HEK293T (cell line): ENCODE measurements at places on chromosomes 6 and 20.

DNA sequence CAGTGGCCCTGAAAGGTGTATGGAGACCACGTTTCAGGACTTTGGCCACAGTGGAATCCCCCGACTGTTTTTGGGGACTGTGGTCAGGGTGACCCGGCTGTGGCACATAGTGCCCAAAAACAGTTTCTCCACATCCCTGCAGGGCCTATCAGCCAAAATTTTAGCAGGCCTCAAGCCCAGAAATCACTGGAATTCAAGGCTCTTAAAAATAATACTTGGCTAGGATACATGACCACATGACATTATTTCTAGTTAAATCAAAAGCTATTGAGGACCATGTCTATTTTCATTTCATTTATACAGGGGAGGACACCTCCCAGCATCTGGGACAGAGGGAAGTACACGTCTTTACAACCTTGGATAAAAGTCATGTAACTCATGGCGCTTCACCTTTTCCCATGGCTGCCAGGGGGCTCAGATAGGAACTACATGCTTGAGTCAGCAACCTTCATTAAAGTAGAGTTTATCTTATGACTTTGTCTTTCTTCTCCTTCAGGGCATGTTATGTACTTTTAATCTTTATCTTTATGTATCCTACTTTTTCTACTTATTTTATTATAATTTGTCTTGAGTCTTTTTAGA lies 70.8 kb upstream of the CD93 start:
- no peak for DNase-seq

DNA sequence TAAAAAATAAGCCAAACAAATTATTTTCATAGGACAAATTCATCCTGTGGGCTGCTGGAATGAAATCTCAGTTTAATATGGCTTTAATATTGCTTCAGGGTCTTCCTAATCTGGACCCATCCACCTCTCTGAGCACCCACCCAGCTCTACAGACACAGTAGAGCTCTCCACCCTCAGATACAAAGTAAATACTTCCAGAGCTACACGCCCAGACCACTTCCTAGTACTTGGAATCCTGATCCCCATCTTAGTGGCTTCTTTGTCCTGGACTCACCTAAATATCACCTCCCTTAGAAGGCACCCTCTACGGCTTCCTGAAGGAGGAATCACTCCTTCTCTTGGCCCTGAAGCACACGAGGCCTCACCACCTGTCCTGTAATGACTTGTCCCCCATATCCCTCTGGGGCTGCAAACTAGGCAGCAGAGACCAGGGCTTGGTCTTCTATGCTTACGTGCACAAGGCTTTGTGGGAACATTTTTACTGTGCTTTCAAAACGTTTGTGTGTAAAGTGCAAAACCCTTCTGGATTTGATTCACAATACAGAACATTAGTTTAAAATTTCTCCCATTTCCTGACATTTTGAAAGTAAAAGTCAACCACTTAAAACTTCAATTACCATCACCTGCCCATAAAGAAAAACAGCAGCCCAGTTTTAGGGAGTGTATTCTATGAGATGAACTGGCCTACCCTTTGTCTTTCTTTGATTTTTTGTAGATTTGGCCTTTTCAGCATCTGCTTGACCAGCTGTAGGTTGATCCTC lies 2.4 kb downstream of the CTCFL start:
- DNase-seq, result no peak

GRCh38 chr6:142927271-142927580 lies 17.8 kb downstream of the HIVEP2 start:
- DNase-seq, result no peak

DNA sequence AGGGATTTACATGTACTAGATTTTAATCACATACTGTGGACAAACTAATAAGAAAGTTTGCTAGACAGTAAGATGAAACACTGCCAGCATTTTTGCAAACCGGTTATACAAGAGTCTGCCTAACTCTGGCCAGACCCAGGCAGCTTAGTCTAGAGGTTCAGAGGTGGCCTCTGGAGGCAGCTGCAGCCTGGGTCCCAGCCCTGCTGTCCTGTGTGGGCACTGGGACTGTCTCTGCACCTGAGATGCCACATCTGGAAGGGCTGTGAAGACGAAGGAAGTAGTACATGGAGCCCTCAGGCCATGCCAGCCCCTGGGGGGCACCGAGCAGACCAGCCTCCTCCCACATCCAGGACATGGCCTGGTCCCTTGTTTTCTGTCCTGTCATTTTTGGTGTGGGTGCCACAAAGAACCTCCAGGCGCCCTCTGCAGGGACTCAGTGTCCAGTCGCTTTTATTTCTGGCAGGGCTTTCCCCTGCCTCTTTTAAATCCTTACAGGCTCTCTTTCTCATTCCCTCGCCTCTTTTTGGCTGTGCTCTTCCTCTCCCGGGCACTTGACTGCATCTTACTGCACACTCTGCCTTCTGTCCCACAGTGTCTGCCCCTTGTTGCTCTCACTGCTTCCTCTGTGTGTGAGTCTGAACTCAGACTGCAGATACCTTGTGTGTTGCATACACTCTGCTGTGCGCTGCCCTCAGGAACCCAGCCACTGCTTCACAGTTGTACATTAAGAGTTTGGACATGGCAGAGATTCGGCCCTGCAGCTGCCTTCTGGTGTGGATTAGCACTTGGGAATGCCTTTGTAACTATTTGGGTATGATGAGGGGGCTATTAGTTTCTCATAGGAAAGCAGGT lies 216.7 kb downstream of the ZDHHC14 start:
- DNase-seq, result no peak

- DNase-seq, result no peak
Measured at GRCh38 chr6:157144859-157145568, 178.3 kb downstream of the TMEM242 start.

DNA sequence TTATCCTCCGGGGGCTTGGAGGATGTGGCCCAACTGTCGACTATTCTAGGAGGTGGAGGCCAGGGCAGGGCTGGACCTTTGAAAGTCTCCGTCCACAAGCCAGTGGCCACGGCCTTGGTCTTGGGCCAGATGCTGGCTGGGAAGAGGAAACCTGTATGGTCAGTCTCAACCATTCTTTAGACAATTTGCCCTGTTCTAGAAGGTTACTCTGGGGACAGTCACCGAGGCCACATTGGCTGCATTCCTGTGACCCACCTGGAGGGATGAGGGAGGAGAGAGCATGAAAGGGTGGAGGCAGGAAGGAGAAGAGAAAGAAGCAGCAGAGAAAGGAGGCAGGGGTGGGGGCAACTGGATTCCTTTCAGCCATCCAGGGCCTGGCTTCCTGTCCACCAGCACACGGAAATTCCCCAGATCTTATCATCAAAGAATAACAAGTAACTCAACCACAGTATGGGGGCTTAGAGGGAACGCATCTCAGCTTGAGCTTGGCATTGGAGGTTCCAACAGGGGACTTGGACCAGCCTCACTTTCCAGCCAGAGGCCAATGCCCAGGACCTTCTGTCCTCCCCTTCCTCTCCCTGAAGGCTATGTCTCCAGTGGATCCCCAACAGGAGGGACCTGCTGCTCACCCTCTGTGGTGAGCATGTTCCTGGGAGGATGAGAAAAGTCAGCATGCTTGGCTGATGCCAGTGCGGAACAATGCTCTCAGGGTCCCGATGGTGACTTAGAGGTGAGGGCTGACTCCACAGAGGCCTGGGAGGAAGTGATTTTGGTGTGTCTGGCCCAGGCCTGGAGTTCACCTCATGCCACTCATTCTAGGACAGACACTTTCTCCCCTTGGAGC lies 30.4 kb downstream of the TGM2 start:
- no peak for DNase-seq

DNA sequence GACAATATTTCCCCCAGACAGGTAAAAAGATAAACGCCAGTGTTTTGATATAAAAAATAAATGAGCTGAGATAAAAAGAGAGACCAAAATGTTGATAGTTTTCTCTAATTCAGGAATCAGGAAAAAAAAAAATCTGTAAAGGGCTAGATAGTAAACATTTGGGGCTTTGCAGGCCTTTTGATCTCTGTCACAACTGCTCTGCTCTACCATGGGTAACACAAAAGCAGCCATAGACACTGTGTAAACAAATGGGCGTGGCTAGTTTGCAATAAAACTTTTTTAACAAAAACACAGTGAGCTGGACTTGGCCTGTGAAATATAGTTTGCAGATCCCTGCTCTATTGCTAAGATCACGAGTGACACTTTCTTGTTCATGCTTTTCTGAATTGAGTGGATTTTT lies 219.1 kb upstream of the STXBP5 start:
- peak; percentile 40 for DNase-seq

DNA sequence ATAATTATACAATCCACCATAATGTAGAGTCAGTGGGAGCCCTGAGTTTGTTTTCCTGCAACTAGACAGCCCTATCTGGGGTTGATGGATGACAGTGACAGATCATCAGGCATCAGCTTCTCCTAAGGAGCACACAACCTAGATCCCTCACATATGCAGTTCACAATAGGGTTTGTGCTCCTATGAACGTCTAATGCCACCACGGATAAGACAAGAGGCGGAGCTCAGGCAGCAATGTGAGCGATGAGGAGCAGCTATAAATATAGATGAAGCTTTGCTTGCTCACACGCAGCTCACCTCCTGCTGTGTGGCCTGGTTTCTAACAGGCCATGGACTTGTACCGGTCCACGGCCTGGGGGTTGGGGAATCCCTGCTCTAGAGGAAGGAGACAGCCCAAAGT lies 25.9 kb downstream of the EDEM2 start:
- no peak for DNase-seq

DNA sequence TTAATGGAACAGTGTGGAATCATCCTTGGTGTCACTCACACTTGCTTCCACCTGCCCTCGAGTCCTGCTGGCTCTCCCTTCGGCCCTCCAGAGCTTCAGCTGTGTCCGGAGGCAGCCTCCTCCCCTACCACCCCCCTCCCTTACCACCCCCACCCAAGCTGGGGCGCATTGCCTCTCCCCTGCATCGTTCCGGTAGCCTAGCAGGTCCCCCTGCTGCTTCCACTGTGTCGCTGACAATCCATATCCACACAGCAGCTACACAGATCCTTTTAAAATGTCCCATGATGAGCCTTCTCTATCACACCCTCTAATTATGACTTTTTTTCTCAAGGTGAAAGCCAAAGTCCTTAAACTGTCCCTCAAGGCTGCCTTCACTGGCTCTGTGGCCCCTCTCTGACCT lies 117.6 kb downstream of the TIAM2 start:
- DNase-seq, result no peak

DNA sequence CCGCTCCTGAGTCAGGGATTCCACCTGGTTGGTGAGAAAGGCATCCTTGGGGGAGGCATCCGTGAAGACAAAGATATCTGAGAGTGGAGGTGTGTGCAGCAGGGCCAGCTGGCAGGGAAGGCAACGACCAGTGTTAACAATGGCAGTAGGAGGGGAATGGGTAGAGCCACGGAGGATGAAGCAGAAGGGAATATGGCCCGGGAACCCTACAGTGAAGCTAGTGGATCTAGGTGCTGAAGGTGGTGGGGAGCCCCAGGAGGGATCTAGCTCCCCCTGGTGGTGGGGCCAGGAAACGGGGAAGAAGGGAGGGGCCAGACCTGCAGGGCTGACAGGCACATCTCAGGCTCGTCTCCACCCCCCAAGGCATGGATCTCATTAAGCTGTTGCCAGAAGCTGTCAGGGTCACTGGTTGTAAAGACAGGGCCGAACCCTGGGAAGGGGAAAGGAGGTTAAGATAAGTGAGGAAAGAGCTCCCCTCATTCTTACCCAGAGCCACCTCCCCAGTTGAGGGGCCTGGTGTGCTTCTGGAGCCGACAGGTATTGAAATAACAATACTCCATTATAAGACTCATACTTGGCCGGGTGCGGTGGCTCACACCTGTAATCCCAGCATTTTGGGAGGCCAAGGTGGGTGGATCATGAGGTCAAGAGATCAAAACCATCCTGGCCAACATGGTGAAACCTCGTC lies 7.3 kb downstream of the VWA7 start:
- DNase-seq, result peak; percentile 95

GRCh38 chr6:26234421-26235301 lies 130.3 kb upstream of the BTN3A2 start:
- peak; percentile 72 for DNase-seq

DNA sequence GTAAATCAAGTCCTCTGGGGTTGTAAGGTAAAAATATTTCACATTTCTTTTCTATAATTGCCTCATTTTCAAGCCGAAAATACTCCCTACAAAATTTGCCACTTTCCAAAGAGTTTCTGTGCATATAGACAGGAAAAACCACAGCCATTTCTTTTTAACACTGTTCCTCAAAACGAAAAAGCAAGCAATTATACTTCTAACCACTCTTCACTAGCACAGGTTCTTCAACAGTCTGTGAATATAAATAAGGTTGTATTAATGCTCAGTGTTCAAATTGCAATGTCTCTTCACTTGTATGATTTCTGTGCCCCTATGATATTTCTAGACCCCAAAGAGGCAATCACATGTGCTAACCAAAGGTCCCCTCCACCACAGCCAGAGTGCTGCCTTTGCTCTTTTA lies 206.0 kb downstream of the SIM1 start:
- no peak for DNase-seq

DNA sequence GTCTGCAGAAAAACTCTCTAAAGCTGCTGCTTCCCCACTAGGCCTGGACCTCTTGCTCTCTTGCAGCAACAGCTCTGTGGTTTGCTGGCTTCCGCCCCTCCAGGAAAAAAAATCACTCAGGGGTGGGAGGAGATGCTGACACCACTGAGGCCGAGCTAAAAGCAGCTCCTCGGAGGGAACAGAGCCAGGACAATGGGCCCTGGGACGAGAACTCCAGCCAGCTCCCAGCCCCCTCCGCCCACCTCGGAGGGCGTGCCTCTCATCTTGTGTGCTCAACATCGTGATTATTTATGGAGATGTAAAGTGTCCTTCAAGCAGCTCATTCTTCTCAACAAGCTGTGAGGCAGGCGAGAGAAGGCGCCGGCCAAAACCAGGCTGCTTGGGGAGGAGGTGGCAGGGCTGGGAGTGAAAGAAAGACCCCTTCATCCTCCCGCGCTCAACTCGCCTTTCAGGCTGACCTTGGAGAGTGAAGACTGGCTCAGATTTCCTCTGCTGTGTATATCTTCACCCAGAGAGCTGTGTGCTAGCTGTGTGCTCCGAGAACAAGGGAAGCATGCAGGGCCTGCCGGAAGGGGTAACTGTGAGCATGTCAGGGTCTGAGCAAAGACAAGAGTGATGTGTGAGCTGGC lies 53.5 kb upstream of the LRFN2 start:
- DNase-seq, result no peak

GRCh38 chr6:6148192-6148815 lies 141.6 kb upstream of the NRN1 start:
- no peak for DNase-seq

GRCh38 chr6:89818977-89819335 lies 638 bp downstream of the MDN1 start:
- peak; percentile 12 for DNase-seq

- no peak for DNase-seq
Measured at GRCh38 chr6:71404145-71404966, 115.7 kb downstream of the OGFRL1 start.
